ENCODE measurements at places on chromosomes 7 and 10.

- no peak for DNase-seq
These were observed 90.0 kb upstream of the GATAD1 start for GRCh38 chr7:92357260-92357659.

- DNase-seq = no peak
These were observed 917.8 kb upstream of the ZNF722 start for GRCh38 chr7:63080831-63081230.

GRCh38 chr10:70785190-70785589, at the start of gene TBATA:
Gene TBATA (minus strand): TSS chr10:70785377. CDS start chr10:70783379, 1,998 bp downstream.
- no peak for DNase-seq

DNA sequence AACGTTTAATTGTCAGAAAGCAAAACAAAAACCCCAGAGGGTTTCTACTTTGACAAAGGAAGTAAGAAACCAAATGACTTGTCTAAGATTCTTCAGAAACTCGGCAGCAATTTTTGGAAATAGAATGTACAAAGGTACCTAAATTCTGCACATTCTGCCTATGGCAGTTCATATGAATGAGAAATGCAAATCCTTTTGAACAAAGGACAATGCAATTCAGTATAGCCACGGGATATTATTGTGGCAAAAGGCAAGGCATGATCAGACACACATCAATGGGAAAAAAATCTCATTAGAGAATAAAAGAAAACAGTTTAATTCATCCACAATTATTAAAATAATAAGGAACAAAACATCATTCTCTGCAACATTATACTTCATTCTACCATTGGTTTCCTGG, 93.4 kb downstream of the SEMA3C start:
- DNase-seq = no peak

- no peak for DNase-seq
These were observed 289.3 kb upstream of the MTPN start for GRCh38 chr7:136266457-136266856.

DNA sequence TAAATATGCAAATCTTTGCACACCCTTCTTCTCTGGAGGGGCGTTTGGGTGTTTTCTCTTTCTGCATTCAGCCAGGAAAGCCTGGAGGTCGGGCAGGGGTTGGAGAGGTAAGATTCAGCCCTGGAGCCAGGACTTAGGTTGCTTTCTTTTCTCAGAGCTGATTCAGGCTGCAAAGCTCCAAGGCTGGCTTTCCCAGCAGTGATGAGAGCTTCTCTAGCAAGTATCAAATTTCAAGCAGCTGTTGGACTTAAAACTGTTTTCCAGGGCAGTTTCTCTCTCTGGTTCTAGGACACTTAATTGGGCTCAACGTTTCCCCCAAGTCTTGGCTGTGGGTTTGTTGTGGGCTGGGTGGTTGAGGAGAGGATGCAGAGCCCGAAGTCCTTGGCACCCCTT, 608 bp downstream of the AKR1B10 start:
- no peak for DNase-seq

DNA sequence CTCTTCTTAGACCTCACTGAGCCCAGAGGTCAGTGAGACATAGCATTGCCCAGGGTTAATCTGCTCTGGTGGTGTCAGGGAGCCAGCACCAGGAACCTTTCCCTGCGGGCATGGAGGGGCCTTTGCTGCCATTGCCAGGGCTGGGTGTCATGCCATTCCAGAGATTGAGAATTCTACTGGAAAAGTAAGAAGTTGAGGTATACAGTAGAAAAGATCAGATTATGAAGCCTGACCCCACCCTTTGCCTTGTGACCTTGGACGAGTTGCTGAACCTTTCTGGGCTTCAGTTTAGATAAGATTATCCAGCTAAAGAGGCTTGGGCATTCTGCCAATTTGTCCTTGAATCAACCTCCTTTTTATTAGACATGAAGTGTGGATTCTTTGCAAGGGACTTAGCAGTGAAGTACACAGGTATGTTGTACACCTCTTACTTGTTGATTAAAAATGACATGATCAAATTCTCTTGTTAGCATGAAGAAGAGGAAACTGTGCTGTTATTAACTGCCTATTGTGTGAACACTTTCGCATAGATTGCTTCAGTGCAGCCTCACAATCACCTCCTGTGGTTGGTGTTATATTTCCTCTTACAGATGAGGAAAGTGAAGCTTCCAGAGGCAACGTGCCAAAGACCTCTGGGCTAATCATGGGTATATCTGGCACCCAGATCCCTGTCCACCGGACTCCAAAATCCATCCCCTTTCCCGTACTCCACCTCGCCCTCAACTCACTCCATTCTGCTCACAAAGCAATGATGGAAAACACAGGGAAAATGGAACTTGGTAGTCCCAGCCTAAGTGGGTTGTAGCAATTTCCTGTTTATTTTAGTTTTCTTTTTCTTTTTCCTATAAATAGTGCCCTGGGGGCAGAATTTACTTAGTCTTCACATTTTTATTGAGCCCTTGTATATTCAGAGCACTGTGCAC, 151.3 kb downstream of the CAMK1D start:
- DNase-seq = no peak

GRCh38 chr7:132486274-132486610, 90.0 kb downstream of the PLXNA4 start:
- DNase-seq = no peak

- no peak for DNase-seq
These were observed 187.9 kb downstream of the PLXDC2 start for GRCh38 chr10:20004087-20004523.

GRCh38 chr7:23021596-23021995, 7.7 kb upstream of the HYCC1 start:
- no peak for DNase-seq

GRCh38 chr10:99444383-99445045, 14.1 kb upstream of the GOT1 start:
- DNase-seq = no peak

GRCh38 chr7:69192134-69192533, 406.1 kb upstream of the AUTS2 start:
- no peak for DNase-seq

- peak; percentile 55 for DNase-seq
These were observed 70.3 kb upstream of the MXI1 start for GRCh38 chr10:110137142-110137545.

- DNase-seq = no peak
These were observed 61.0 kb downstream of the PDGFA start for GRCh38 chr7:458511-459245.

DNA sequence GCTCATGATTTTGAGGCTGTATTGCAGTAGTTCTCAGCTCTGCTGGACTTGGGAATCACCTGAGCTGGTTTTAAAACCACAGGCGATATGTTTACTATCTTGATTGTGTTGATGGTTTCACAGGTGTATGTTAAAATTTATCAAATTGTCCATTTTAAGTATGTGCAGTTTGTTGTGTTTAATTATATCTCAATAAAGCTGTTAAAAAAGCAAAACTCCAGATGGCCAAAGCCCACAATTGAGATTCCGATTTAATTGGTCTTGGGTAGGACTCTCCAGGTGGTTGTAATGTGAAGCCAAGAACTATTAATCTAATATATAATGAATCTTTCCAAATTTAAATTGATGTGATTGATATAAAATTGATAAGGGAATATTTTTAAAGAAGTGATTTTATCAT, 48.6 kb downstream of the NRCAM start:
- DNase-seq = no peak

DNA sequence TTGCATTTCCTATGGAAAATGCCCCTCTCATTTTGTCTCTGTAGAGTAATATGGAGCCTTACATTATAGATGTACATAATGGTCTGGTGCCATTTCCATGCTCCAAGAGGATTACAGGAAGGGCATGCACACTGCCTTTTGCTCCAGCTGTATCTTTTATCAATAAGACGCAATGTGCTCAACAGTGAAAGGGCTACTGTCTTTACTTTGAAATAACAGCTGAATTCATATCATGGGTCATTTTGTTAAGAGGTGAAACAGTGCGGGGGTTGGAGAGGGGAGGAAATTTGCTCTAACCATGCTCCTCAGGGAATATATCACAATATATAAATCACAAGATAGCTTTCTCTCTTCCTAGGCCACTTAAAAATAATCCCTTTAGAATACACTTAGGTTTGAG, 77.7 kb downstream of the ICA1 start:
- no peak for DNase-seq

GRCh38 chr7:5629941-5630340, 151.5 kb downstream of the RNF216 start:
- peak; percentile 7 for DNase-seq

DNA sequence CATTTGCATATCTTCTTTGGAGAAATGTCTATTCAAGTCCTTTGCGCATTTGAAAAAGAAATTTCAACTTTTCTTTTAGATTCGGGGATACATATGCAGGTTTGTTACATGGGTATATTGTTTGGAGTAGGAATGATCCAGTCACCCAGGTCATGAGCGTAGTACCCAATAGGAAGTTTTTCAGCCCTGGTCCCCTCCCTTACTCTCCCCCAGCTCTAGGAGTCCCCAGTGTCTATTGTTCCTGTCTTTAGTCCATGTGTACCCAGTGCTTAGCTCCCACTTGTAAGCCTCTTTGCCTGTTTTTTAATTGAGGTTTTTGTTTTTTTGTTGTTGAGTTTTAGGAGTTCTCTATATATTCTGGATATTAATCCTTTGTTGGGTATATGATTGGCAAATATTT, 63.3 kb downstream of the SND1 start:
- no peak for DNase-seq

DNA sequence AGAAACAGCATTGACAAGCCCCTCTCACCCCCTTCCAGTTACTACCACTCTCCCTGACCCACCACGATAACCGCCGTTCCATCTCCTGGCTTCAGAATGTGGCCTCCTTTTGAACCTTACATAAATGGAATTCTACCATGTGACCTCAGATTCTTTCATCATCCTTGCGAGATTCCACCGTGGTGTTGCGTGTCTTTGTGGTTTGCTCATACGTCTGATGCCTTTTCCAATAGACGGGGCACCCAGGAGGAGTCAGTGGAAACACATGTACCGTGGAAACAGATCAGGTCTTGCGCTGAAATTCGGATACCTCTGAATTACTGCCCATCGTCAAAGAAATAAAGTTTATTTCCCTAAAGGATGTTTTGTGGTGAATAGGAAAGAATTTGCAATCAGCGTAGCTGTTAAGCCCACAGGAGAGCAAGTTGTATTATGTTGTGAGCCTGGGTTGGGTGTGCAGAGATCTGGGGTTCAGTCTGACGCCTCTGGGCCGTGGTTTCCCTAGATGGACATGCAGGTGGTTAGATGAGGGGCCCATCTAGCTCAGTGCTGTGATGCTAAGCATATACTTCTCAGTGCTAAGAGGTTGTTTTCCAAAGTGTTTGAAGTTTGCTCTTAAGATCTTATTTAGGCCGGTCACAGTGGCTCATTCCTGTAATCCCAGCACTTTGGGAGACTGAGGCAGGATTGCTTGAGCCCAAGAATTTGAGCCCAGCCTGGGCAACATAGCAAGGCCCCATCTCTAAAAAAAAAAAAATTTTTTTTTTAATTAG, 29.1 kb downstream of the GTF2IRD1 start:
- peak; percentile 57 for DNase-seq

GRCh38 chr10:100890673-100891317, 22.0 kb upstream of the SLF2 start:
- peak; percentile 79 for DNase-seq

GRCh38 chr7:30894009-30894408, 17.6 kb upstream of the AQP1 start:
- DNase-seq = no peak

DNA sequence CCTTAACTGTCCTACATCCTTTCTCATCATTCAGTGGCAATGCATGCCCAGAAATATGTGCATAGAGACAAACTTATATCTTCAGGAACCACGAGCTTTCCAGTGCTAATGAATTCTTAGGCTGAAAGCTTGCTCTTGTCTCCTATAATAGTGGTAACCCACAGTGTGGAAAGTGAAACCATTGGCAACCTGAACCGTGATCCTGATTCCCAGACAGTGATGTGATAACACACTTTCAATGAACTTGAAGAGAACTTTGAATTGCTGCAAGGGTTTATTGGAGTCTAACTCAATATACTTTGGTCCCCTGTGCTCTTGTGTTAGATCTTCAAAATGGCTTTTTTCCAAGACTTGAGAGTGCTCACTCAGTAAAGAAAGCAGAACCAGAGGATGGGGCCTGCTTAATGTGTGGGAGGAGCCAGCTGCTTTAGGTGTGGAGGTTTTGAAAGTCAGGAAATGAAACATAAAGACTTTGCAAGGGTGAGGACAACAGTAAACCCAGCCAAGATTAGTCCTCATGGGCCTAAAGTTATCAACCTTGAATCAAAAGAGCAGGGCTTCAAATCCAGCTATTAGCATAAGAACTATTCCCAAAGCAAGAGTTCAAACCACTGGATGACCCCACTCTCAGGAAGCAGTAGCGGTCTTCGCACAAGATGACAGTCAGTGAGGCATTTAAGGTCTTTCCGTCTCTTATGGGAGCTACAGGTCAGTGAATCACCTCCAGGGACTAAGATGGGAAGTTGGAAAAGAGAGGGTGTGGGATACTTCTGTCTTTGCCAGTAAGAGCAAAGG, 332.4 kb upstream of the NRP1 start:
- DNase-seq = no peak
